ENCODE measurements at places on chromosomes 5 and 9.
A peak's percentile ranks its signal among the peaks of the same experiment; 100 is the strongest.

- DNase-seq: no peak
Measured at GRCh38 chr5:79069488-79070349, at the start of the genes BHMT2 and DMGDH. Gene BHMT2, plus strand, starts transcription at chr5:79069767. Its CDS starts 16 bp downstream, at chr5:79069783. Gene DMGDH, minus strand, starts transcription at chr5:79069674. Its CDS starts 54 bp downstream, at chr5:79069620.

DNA sequence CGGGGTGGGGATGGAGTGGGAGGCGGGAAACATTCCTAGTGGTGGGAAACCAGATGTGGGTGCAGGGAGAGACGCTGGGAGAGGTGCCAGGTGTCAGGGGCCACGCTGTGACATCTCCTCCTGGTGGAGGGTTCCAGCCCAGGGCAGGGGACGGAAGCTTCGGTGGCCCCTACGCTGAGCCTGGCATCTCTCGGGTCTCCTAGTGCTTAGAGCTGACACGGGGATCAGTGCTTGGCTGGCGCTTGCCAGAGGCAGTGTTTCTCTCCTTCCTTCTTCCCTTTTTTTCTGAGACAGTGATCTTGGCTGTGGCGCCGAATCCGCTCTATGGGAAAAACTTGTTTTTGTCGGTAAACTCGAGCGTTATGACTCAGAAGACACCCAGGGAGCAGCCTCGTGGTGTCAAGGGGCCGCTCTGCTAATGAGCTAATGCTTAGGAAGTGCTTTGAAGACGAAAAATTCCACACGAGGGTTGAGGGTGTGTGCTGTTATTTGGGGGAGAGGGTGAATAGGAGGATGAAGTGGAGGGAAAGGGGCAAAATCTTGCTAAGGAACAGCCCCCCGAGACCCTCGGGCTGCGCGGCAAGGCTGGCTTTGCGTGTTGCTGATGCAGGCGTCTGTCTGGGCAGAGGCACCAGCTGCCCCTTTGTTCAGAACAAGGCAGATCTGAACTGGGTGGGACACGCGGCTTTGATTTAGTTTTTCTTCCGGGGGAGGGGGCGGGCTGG, 20.4 kb upstream of the IER5L start:
- no peak for DNase-seq

GRCh38 chr5:132458651-132459030, 31.9 kb downstream of the IRF1 start:
- DNase-seq: no peak

DNA sequence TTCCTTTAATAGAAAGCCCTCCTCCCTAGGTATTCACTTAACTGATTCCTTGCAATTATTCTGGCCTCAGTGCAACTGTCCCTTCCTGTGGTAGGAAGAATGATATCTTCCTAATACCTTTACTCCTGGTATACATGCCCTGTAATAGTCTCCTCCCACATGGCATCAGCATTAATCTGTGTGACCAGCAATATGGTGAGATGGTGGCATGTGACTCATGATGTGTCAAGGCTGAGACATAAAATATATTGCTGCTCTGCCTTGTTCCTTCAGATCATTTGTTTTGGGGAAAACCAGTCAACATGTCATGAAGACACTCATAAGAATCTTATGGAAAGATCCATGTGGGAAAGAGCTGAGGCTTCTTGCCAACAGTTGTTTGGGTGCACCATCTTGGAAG, 149.1 kb upstream of the TRPM3 start:
- no peak for DNase-seq

- peak; percentile 93 for DNase-seq
Measured at GRCh38 chr5:68333649-68334552, 118.3 kb downstream of the PIK3R1 start.

- peak; percentile 35 for DNase-seq
Measured at GRCh38 chr9:23123048-23123632, 676.5 kb downstream of the DMRTA1 start.

- no peak for DNase-seq
Measured at GRCh38 chr5:181098762-181099601, 32.0 kb downstream of the OR2V1 start.

DNA sequence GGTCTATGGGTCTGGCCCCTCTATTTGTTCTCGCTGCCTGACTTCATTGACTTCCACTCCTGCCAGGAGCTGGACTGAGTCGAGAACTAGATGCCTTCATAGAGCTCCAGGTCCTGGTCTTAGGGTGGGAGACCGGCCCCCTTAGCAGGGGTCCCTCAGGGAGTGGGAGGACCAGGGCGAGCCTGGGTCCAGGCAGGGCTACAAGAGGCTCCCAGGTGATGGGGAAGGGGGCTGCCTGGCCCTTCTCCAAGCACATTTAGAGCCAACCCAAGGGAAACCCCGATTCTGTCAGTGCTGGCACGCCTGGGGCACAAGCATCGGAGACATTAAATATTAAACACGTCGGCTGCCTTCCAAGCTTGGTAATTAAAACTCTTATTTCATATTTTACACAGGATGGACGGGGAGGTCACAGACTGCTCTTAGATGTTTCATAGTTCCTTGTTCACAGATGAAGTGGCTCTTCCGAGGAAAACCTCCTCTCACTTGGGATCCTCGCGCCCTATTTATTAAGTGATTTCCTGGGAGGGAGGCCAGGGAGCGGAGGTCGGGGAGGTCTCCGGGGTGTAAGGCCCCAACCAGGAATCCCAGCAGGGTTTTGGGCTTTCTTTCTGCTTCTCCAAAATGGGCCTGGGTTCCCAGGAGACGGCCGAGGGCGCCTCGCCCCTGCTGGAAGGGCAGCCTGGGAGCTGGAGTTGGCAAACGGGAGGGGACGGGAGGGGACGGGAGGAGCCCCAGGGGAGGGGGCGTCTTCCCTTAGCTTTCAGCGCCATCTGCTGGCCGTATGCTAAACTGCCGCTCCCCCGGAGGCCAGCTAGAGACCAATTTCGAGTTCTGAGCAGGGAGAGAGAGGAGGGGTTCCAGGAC, 23.4 kb upstream of the ZBTB43 start:
- DNase-seq: peak; percentile 69

DNA sequence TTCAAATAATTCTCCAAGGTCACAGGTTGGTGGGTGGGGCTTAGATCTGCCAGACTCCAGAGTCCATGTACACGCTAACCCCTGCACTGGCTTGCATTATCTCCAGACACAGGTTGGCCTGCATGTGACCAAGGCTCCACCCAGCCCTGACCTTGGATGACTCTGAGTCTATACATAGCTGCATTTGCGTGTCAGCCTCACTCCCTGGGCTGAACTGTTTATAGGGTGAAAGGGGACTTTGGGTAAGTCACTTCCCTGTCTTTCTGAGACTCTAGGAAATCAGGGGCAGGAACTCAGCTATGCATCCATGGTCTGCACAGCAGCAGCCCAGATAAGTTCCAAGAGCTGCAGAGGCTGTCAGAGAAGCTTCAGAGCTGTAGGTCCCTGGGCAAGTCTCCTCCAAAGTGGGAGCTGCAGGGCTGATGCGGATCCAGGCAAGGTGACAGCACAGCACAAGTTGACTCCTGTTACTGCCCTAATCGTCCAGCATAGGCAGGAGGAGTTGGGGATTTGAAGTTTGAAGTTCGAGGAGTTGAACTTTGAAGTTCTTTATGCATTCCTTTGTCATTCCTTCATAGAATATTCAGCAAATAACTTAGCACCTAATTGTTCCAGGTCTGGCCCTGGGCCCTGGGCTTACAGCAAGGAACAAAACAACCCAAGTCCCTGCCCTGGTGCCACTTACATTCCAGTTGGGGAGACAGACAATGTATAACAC, 53.4 kb downstream of the SLC22A5 start:
- DNase-seq: no peak

- DNase-seq: no peak
Measured at GRCh38 chr9:10443868-10444204, 169.0 kb downstream of the PTPRD start.
